ENCODE measurements at places on chromosomes 5 and 9. TPM values are rescaled to one million over a fixed set of nuclear protein-coding genes. Genes with fewer than 3 reads are reported as not detected.

Gene PKD2L2
- not detected for total RNA-seq

GRCh38 chr5:7955476-7955875, 86.5 kb downstream of the MTRR start:
- DNase-seq, result no peak

DNA sequence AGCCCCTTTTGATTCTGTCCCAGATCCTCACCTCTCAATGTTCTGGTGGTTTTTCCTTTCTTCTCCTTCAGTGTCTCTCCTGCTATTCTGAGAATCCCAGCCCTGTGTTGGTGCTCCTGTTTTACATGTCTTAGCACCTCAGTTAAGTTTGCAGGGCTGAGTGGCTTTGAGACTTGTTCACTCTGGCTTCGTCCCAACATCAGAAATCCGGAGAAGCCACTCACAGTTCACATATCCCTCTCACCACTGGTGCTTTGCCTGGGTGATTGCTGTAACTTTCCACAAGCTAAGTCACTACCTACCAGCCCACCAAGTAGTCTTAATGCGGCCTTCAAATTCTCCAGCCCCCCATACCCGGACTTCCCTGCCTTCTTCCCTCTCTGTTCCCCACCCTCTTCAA, 40.2 kb downstream of the CYFIP2 start:
- DNase-seq, result no peak

Gene ZFR
- total RNA-seq, result 79.8 TPM

Gene PCDHGA11
- 0.21 TPM for total RNA-seq

DNA sequence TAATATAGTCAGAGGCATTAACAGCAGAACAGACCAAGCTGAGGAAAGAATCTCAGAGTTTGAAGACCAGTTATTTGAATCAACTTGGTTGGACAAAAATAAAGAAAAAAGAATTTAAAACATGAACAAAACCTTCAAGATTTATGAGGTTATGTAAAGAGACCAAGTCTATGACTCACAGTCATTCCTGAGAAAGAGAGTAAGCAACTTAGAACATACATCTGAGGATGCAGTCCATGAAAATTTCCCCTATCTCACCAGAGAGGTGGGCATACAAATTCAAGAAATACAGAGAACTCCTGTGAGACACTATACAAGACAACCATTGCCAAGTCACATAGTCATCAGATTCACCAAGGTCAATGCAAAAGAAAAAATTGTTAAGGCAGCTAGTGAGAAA, 17.4 kb upstream of the C9orf72 start:
- DNase-seq, result no peak

- DNase-seq, result no peak
Measured at GRCh38 chr5:143752165-143752850, 59.7 kb upstream of the HMHB1 start.

Data from H7 (cell line).